ENCODE measurements at places on chromosomes 7 and 10.
A peak's percentile ranks its signal among the peaks of the same experiment; 100 is the strongest.

DNA sequence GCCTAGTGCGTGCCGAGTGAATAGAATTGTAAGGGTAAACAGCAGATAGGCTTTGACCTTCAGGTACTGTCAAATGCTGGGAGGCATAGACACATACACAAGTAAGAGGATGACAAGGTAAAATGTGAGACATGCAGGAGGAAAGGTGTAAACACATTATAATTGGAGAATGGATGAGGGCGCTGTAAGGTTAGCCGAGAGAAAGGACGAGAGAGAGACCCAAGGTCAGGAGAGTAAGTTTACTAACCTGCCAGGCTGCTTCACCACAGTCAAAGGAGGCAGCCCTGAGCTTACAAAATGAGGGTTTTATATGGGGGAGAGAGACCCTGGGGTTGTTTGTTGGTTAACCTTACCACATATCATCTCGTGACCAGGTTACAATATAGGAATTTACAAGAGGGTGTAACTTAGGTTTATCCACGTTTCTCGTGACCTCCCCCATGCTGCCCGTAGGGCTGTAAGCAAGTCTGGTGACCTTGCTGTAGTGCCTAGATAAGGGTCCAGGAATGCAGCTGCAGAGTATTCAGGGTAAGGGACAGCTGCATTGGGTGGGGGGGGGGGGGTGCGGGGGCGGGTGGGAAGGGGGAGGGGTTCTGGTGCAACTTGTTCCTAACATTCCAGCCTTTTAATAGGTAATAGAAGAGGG is 17.9 kb downstream of the SCIN start:
- no peak for DNase-seq

GRCh38 chr10:83539528-83540308 is 599.6 kb upstream of the GHITM start:
- peak; percentile 90 for DNase-seq

DNA sequence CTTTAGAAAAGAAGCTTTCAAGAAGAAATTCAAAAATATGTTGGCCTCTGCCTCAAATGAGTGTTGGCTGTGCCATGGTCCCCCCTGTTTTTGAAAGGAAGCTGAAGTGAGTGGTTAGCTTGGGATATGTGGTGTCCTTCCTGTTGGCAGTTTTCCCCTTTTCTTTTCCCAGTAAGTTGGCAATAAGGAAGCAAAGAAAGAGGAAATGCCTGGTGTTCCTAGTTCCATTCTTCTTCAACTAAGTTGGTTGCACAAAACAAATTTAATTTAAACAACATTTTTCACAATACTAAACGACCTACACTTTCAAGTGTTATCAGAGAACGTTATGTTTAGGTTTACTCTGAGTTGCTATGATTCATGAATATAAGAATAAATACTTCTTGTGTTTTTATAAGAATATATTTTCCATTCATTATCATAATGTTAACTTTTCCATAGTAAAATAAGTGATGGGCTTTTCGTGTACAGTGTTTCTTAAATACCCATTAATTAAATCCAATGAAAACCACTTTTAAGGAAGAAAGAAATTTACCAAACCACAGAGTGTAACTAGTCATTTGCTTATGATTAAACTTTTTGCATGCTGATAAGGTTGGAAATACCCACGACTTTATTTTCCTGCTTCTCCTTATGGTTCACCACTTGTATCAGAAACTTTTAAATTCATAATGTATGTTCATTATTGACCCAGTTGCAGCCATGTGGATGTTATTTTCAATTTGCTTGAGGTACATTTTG is 7.7 kb downstream of the HDAC9 start:
- DNase-seq = no peak

DNA sequence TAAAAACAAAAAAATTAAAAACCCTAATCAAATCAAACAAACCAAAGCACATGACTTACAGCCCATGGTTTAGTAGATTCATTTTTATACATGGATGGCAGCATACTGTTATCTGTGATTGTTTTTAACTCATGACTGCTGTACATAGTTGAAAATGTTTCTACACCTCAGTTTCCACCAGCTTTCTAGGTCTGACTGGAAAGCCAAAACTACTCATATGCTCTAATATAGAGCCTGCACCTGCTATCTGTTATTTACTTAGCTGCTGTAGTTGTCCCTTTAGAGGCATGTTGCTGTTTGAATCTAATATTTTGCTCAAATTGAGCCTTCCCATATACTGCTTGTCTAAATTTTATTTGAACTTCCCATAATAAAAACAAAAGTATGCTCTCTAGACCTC is 289.9 kb upstream of the LRRN3 start:
- no peak for DNase-seq

DNA sequence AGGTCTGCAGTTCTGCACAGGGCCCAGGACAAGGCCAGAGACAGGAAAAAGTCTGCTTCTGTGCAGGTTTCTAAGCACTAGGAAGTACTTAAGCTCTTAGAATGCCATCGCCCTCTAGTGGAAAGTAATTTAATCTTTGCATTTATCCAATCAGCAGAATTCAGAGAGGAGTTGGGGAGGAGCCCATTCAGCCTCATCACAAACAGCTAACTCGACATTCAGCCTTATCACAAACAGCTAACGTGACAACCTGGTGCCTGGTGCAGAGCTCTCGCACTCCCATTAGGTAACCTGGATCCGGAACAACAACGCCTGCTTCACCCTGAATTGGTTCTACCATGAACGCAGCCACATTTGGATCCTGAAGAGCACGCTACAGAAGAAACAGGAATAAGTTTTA is 15.2 kb downstream of the OAT start:
- peak; percentile 55 for DNase-seq

GRCh38 chr7:95473276-95473985 is 12.3 kb upstream of the ASB4 start:
- DNase-seq = no peak

GRCh38 chr10:34016576-34016975 is 682.1 kb upstream of the NRP1 start:
- DNase-seq = no peak

- no peak for DNase-seq
Observed at GRCh38 chr7:28807396-28807994, 150.6 kb downstream of the TRIL start.

DNA sequence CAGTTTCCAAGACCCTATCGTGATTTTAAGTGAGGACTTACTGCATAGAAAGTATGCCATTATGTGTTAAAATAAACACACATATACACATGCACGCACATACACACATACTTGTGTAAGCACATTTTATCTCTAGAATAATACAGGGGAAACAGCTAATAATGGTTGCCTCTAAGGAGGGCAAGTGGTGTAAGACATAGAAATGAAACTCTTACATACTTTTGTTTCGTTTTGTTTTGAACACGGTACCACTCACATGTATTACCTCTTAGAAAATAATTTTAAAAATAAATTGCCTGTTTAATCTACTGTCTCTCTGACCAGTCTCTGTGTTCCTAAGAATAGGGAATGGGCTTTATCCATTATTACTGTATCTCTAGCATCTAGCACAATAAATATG is 49.2 kb downstream of the HERPUD2 start:
- DNase-seq = no peak

GRCh38 chr10:1169186-1169885 is 113.2 kb downstream of the WDR37 start:
- DNase-seq = no peak

DNA sequence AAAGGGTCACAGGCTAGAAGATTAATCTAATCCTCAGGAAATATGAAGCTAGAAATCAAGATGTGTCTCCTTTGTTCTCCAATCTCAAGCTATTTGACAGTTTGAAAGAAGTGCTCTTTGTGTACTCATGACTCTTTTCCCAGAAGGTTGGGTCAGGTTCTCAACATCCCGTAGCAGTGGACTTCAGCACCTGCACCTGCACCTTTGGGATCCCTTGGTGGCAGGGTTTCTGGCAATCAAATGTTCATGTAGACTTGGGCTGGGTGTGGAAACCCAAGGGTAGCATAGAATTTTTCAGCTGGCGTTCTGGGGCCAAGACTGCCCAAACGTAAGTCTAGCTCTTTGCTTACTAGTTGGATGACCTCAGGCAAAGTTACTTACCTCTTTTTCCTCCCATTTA is 134.4 kb downstream of the ADRA2A start:
- DNase-seq = no peak

DNA sequence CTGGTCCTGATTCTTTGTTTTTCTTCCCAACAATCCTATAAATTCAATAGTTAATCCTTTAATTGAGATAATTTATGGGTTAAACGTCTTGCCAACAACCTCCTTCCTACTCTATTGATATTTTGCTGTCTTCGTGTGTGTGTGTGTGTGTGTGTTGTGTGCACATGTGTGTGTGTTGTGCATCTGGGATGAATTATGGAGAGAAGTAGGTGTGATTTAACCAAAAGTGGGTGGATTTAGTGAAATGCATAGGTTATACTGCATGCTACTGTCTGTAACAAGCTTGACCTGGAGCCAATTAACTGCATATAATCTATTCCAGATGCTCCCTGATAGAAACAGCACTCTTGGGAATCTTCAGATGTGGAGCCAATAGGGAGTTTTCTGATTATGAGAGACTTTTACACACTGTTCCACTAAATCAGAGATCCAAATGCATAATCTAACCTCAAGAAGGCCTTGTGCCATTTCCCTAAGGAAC is 61.2 kb downstream of the SEMA3D start:
- no peak for DNase-seq

DNA sequence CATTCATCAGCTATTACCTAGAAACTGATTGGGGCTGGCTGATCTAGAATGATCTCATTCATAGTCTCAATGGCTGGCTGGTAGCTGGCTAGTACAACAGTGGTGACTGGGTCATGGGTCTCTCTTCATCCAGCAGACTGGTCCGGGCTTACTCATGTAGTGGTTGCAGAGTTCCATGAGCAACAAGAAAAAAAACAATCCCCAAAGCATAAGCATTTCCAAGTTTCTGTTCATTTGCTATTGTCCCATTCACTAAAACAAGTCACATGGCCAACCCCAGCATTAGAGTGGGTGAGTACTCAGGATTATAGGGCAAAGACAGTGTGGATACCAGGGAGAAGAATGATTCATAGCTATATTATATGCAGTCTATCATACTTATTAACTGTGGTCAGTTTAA is 85.2 kb upstream of the SEMA3C start:
- peak; percentile 45 for DNase-seq

DNA sequence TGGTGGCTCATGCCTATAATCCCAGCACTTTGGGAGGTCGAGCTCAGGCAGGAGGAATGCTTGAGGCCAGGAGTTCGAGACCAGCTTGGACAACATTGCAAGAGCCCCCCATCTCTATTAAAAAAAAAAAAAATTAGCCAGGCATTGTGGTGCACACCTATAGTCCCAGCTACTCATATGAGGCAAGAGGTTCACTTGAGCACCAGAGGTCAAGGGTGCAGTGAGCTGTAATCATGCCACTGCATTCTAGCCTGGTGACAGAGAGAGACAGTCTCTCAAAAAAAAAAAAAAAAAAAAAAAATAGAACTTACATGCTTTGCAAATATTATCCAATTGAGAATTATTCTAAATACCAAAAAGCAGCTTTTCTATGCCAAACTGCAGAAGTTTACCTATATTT is 11.0 kb downstream of the KIN start:
- DNase-seq = no peak

- no peak for DNase-seq
Observed at GRCh38 chr10:130747946-130748345, 563.6 kb downstream of the TCERG1L start.

GRCh38 chr7:113694149-113694548 is 224.7 kb downstream of the PPP1R3A start:
- DNase-seq = no peak

GRCh38 chr10:21424459-21424861 is 101.0 kb downstream of the SKIDA1 start:
- no peak for DNase-seq

DNA sequence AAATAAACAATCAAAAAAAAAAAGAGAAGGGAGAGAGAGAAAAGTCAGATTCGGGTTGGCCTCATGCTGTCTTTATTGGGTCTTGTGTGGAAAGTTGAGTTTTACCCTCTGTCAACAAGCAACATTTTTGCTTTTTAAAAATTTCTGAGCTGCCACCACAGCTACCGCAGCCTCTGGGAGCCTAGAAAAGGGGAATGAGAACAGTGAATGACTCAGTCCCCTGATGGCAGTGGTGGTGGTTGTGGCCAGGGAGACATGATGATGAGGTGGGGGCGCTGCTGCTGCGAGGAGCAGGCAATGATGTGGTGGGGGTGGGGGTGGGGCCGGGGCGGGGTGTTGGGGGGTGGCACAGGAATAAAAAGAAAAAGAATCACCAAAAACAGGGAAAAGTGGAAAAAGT is 20.0 kb upstream of the CREB3L2 start:
- DNase-seq = no peak

GRCh38 chr7:8365499-8366110 is 67.8 kb upstream of the NXPH1 start:
- DNase-seq = no peak

GRCh38 chr10:94936721-94937120 is 1.7 kb upstream of the CYP2C9 start:
- no peak for DNase-seq

Measured in kidney epithelial cell (primary cell).